ENCODE measurements at places on chromosomes 2 and 18.

GRCh38 chr2:60098996-60099395 is 454.5 kb downstream of the BCL11A start:
- no peak for DNase-seq

DNA sequence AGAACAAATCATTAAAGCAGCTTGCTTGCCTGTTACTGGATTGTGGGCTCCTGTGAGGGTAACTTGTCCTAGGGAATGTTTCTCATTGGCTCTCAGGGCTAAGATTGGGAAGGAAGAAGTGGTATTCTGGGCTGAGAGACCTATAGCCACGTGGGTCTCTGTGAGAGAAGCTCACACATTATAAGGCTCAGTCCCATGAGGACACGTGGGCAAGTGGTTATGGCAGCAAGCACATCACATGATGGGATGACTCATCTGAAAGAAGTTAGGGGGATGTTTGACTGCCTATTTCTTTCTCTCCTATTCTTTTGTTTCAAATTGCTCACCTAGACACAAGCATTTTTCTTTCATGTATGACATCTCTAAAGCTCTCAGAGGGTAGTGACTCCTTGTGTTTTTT is 418.0 kb upstream of the ST6GAL2 start:
- no peak for DNase-seq

- peak; percentile 84 for DNase-seq
Measured at GRCh38 chr2:46363535-46364170, 66.4 kb downstream of the EPAS1 start.

DNA sequence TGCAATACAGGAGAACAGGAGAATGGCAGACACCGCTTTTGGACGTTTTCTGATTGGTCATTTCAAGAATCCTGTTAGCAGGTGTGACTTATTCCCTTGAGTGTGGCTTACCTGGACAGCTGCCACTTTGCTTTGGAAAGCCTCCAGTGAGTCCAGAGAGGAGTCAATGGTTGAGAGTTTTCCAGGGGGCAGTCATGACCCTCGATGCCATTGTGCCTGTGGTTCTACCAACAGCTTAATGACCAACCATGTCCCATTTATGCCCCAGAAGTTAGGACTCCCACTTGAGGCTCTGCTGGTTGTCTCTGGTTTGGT is 12.4 kb downstream of the IGFBP2 start:
- DNase-seq, result no peak

- no peak for DNase-seq
Measured at GRCh38 chr18:40866968-40867367, 1088.1 kb upstream of the PIK3C3 start.

DNA sequence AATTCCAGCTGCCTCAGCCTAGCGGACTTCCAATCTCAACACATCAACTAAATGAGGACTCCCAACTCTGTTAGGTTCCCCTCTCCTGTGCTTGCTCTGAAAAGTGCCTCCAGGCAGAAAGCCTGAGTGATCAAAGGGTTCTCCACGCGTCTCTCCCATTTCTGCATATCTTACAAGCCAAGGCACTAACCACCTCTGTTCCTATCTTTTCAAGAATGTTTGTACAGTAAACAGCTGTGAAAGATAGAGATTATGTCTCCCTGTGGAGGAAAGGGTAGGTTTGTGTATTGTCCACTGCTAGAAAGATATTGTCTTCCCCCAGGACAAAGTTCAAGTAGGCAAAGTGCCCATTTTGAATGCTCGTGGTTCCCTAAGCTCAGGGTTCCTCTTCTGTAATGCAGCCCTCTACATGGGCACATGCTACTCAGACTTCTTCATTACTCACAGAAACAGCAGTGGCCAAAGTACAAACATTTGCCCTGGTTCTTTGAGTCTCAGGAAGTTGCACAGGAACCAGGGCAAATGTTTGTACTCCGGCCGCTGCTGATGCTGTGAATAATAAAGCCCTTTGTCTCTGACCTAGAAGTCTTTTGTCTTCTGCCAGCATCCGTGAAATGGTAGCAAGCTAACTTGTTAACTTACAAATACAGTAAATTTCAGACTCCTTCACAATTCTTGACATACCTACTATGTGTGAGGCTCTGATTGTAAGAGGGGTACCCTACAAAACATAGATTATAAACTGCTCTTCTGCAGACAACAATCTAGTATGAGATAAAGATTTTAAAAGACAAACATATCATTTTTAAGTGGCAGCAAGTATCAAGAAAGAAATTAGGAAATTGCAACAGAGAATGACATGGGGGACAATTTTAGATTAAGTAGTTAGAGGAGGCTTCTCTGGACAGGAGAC is 44.5 kb downstream of the PKDCC start:
- no peak for DNase-seq

DNA sequence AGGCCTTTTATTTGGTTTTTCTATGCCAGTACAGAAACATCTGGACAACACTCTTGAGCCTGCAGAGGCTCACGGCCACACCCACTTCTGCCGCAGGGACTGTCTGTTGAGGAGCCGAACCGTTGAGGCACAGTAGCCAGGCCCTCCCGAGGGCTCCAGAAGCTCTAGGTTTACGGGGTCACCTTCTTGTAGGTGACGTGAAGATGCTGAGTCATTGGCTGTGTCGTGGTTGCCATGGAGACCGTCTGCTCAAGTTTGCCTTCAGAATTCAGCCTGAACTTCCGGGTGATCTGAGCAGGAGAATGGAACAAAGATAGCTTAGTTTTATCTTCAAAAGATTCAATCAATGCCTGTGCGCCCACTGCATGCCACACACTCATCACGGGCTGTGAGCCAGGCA is 25.9 kb downstream of the BOK start:
- DNase-seq, result no peak
